ENCODE measurements at places on chromosomes 7 and 10.

GRCh38 chr7:148912758-148913541 is 28.9 kb upstream of the EZH2 start:
- no peak for DNase-seq

DNA sequence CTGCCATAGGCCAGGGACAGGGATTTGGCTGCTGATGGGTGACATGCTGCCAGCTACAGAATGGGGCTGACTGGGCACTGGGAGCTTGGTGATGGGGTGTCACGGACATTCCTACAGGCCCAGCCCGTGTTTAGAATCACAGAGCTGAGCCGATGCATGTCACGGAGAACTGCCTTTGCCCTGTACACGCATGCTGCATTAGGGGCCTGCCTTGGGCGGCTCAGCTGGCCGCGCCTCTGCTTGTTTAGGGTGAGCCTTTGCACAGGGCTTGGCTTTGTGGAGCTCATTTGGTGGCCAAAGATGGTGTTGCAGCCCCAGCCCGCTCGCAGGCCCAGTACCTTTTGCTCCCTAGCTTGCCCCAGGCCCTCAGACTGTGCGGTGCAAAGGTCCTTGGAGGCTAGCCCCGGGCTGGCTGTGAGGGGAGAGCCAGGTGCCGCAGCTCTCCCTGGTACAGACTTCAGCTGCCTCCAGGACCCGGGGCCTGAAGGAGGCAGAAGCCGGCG is 108.4 kb upstream of the BTBD16 start:
- no peak for DNase-seq

DNA sequence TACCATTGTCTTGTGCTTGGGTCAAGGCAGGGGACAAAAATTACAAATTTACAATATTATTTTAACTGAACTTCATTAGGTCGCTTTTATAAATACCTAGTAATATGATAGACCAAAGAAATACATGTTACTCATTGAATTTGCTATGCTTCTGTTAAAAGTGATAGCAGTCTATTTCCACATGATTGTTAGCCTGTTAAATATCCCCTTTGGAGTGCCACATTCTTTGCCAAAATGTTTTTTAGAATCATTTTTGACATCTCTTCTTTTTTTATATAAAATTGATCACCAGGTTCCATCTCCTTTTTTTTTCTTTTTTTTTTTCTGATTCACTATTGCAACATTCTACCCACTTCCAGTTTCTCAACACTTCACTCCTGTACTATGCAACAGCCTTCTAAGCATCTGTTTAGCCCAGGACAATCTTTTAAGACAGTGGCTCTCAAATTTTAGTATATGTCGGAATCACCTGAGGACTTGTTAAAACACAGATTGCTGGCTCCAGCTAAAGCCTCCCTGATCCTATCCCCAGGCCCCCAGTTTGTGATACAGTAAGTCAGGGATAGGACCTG is 16.4 kb upstream of the NDUFA5 start:
- no peak for DNase-seq

- DNase-seq, result no peak
These were observed 76.4 kb downstream of the MAP3K8 start for GRCh38 chr10:30510184-30510931.

- DNase-seq, result no peak
These were observed 343 bp upstream of the C10orf71 start for GRCh38 chr10:49298671-49298982.

All from activated T-cell treated with anti-CD3 and anti-CD28 coated beads, Interleukin-2, amount 50 U/mL, for 1 hour (primary cell).